Stimulated activated CD4-positive, alpha-beta T cell treated with anti-CD3 and anti-CD28 coated beads, Interleukin-15, amount 100 ng/mL, for 1 hour (primary cell): ENCODE measurements at places on chromosomes 12 and 14.

GRCh38 chr14:106556665-106557289, 1030.4 kb downstream of the TMEM121 start:
- peak; percentile 58 for DNase-seq

GRCh38 chr12:54765652-54766051, 88.7 kb upstream of the MUCL1 start:
- DNase-seq = no peak

GRCh38 chr12:106434526-106434925, 77.0 kb downstream of the POLR3B start:
- no peak for DNase-seq

GRCh38 chr12:94988471-94988870, 15.0 kb downstream of the NDUFA12 start:
- no peak for DNase-seq

DNA sequence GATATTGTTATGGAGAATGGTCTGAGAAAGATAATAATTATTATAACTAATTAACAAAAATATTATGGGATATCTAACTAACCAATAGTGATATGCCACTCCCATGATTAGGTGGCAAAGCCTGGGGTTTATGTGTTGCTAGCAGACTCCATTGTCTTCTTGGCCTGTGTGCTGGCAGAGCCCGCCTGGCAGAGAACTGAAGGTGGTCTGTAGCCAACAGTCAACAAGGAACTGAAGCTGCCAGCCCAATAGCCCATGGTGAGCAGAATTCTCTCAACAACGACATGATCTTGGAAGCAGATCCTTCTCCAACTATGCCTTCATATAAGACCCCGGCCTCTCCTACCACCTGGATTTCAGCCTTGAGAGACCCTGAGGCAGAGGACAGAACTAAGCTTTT, 258.8 kb downstream of the SLC15A4 start:
- no peak for DNase-seq

GRCh38 chr12:74227846-74228545, 309.6 kb upstream of the ATXN7L3B start:
- DNase-seq = no peak

GRCh38 chr12:46983959-46984841, 95.2 kb upstream of the PCED1B start:
- DNase-seq = no peak

GRCh38 chr14:61602003-61602732, 93.1 kb upstream of the HIF1A start:
- DNase-seq = no peak

- no peak for DNase-seq
Measured at GRCh38 chr12:48163150-48163747, 5.9 kb upstream of the ASB8 start.

- DNase-seq = no peak
Measured at GRCh38 chr12:57983146-57983857, 41.9 kb downstream of the ATP23 start.

- no peak for DNase-seq
Measured at GRCh38 chr14:76551116-76551515, 175.2 kb downstream of the ESRRB start.

DNA sequence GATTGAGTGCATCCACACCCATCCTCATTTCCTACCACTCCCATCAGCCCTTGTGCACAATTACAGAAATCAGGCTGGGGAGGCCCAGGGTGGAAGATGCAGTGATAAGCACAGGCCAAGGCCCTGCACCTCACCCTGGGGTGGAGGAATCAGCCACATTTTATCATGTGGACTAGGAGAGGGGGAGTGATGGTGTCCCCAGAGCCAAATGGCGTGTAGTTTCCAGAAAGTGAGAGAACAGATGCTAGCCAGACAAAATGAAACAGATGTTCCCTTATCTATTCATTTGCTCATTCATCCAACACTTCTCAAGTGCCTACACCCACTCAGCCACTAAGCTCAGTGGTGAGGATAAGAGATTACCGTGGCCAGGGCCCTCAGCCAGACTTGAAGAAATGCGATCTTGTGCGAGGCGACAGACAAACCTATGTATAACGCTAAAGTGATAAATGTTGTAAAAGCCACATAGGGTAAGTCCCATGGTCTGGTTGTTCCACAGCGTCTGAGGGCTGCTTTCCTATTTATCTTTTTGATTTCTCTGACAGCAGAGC, 93.6 kb downstream of the STAB2 start:
- DNase-seq = no peak

- DNase-seq = no peak
Measured at GRCh38 chr12:5756338-5756842, 188.7 kb downstream of the ANO2 start.

- no peak for DNase-seq
Measured at GRCh38 chr14:66645716-66646115, 137.8 kb downstream of the GPHN start.

- DNase-seq = no peak
Measured at GRCh38 chr14:22555384-22556011, 33.5 kb downstream of the DAD1 start.

DNA sequence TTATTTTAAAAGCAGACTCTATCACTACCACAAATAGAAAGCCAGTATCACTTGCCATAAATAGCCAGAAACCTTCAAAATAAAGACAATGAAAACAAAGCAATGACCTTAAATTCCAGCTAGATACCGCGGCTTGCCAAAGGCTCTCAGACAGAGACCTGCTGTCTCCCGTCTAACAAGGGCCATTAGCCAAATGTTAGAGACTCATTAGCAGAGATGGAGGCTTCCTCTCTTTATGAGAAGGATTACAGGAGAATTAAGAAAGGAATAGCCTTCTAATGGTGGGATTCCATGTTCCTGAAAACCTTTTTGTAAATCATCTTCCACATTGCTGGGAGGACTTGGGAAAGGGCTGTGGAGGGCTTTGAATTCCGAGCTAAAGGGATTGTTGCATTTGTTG, 206.7 kb downstream of the AACS start:
- DNase-seq = no peak
